NCI-H69 (cell line): ENCODE measurements at places on chromosomes 7 and 10.

DNA sequence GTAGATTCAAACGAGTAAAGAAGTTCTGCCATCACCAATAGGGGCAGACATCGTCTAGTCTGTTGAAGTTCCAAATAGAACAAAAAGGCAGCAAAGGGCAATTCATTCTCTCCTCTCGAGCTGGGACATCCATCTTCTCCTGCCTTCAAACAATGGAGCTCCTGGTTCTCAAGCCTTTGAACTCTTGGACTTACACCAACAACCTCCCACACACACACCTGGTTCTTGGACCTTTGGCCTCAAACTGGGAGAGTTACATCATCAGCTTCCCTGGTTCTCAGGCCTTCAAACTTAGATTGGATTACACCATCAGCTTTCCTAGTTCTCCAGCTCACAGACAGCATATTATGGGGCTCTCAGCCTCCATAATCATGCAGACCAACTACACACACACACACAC, 9.8 kb upstream of the GIMAP5 start:
- DNase-seq = no peak

- peak; percentile 41 for DNase-seq
Observed at GRCh38 chr10:77383861-77384553, 253.6 kb downstream of the KCNMA1 start.

- peak; percentile 40 for DNase-seq
Observed at GRCh38 chr7:117673839-117674238, 194.0 kb downstream of the CFTR start.

DNA sequence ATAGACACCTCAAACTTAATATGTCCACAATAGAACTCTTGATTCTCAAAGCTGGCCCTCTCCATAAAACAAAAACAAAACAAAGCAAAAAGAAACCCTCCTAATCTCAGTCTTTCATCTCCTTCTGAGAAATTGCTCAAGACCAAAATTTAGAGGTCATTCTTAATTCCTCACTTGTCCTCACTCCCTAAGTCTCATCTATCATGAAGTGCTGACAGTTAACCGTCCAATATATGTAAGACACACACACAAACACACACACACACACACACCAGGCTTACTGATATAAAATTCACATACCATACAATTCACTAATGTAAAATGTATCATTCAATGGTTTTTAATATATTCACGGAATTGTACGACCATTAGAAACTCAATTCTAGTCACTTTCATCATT, 17.0 kb upstream of the SVIL start:
- DNase-seq = no peak

- no peak for DNase-seq
Observed at GRCh38 chr7:151540146-151540545, 20.5 kb upstream of the RHEB start.

DNA sequence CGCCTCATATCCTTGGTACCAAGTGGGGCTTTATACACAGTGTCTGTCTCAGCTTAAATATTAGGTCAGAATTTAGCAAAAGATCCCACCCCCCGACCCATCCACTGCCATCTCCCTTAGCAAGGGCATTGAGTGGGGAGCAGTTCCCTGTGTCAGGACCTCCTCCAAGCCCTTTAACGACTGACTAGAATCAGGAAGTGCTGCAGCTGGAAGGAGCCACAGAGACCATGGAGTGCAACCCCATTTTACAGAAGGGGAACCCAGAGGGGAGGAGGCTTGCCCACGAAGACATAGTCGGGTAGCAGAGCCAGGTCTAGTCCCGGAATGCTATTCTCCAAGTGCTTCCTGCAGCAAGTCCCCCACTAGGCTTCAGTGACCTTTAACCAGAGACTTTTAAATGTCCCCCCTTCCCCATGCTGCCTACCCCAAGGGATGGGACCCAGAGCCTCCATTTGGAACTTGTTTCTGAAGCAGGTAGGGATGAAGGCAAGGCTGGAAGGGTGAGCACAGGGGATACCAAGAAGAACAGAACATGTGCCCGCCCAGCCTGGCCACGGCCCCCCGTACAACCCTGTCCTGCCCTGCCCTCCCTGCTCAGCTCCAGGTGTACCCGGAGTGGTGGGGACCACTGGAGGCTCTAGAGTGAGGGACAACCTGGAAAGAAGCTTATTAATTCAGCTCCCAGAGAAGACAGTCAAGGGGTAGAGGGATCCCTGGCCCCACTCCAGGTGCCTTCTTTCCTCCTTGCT, 41.3 kb downstream of the C10orf105 start:
- no peak for DNase-seq

GRCh38 chr7:35544028-35544742, 150.8 kb downstream of the HERPUD2 start:
- no peak for DNase-seq

- no peak for DNase-seq
Observed at GRCh38 chr10:95877881-95878280, 29.9 kb upstream of the CC2D2B start.

- no peak for DNase-seq
Observed at GRCh38 chr7:157445956-157446295, 109.1 kb downstream of the DNAJB6 start.

GRCh38 chr7:137999496-138000080, 2.3 kb downstream of the CREB3L2 start:
- DNase-seq = peak; percentile 20

DNA sequence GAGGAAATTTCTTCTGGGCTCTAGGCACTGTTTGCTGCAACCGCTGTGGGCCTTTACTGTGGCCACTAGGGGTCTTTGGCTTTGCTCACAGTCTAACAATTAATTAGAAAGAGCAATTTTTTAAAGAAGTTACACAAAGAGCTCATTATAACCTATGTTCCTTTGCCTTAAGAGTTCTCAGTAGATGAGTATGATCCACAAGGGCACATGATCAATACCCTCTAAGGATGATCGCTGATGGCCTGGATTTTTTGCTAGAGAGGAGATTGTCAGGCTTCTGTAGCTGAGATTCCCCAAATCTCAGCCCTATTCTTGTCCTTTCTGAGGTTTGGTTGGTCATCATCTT, 80.8 kb upstream of the RHOBTB1 start:
- peak; percentile 32 for DNase-seq

DNA sequence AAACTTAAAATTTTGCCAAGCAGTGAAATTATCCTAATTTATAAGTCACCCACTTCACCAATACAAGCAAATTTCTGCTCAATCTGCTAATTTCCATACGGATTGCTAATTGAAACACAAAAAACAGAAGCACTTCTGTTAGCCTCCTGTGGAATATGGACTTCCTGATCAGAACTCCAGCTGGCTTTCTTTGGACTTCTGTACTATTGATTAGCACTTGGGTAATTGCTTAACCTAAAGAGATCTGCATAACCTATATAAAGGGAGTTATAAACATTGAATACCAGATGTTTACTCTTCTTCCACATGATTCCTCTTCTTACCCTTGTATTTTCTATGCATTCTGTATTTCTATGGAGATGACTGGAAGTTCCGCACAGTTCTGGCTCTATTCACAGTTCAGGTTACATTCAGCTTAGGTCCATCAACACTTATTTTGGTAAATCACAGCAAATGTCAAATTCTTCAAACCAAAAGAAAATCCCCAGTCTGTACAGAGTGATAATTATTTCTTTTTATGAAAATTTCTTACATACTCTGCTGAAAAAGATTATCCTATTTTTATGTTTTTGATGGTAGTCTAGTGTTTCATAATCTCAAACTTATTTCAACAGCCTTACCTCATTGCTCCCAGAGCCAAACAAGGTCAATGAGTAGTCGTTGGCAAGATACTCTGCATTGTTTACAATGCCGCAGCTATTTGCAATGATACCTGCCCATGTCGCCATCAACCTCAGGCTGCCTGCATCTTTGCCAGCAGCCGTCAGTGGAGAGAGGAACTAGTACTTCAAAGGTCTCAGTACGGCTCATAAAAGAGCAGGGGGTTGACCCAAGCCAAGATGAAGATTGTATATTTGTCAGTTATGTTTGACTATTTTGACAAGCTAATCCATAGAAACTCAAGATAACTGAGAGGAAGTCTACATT, 225.6 kb downstream of the AHR start:
- DNase-seq = peak; percentile 16

DNA sequence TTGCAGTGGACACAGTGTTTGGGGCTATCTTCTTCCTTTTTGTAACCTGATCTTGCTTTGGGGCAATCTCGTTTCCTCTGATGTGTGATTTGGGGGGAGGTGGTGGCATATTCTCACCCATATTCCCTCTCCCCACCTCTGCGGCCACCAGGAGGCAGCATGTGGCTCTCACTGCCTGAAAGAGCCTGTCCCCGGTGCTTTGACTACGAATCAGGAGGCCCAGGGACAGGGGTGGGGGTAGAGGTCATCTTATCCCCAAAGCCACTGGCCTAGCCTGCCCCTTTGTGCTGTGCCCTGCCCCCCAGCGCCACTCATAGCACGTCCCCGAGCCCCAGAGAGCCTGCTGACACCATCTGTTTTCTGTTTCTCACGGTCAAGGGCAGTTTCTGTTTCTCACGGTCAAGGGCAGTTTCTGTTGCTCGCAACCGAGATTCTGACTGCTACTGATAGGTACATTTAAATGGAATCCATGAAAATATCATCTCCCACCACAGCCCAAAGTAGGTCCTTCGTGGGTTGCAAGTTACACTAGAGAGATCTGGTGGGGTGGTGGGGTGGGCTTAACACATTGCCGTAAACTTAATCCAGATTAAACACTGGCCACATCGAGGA, 28.2 kb downstream of the PHYH start:
- DNase-seq = peak; percentile 48

DNA sequence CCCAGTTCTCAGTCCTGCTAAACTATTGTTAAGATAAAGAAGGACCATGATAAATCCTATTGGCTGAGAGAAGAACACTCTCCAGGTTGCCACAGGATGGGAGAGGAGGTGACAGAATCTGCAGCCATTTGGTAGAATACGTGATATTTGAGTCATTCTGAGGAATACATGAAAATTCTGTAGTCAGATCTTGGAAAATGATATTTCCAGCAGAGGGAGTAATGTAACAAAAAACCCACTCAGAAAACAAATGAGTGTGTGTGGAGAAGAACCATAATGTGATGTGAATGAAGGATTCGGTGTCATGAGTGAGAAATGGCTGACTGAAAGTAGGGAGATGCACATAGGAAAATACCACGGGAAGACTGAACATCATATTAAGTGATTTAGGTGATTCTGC, 128.5 kb upstream of the PFKP start:
- peak; percentile 1 for DNase-seq

DNA sequence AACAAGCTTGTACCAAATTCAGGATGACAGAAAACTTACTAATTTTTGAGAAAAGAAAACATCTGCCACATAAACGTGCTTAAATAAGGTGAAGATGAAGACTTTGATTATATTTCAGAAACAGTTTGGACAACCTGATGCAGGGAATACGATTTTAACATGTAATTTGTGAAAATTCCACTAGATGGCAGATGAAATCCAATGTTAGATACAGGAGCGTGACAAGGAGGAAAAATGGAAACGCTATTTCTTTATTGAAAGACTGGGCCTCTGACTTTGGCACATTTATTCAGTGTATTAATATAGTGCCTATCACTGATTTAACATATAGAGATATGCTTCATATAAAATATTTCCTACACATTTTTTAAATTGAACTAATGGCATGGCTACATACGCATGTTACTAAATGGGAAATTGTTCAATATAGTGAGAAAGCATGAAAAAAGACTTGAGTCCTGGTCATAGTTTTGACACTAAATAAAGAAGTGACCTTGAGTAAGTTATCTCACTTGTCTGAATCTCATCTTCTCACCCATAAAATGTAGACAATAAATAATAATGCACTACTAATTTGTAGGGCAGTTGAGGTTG, 60.7 kb downstream of the CD36 start:
- peak; percentile 82 for DNase-seq

GRCh38 chr7:132333301-132333700, 243.0 kb downstream of the PLXNA4 start:
- peak; percentile 53 for DNase-seq

- DNase-seq = no peak
Observed at GRCh38 chr7:12450615-12451014, 47.0 kb upstream of the VWDE start.

DNA sequence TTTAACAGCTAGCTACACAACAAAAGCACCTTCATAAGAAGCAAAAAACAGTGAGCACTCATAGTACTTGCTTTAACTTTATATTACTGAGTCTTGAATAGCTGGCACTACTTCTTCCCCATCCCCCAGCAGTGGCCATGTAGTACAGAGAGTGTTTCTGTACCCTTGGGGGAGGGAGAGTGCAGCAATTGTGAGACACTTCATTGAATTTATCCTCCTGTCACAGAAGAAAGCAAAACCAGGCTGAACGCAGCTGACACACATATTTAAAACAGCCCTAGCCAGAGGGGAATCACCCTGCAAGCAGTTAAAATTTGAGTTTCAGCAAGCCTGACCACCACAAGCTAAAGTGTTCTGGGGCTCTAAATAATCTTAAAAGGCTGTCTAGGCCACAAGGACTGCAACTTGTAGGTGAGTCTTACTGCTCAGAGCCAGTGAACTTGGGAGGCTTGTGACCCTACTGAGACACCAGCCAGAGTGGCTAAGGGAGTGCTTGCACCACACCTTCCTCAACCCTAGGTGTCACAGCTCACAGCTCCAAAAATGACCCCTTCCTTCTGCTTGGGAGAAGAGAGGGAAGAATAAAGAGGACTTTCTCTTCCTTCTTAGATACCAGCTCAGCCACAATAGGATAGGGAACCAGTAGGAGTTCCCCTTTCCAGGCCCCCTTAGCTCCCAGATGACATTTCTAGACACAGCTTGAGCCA, 97.7 kb upstream of the MEOX2 start:
- DNase-seq = no peak

- DNase-seq = peak; percentile 95
Observed at GRCh38 chr7:120792091-120792860, 65.7 kb downstream of the TSPAN12 start.

DNA sequence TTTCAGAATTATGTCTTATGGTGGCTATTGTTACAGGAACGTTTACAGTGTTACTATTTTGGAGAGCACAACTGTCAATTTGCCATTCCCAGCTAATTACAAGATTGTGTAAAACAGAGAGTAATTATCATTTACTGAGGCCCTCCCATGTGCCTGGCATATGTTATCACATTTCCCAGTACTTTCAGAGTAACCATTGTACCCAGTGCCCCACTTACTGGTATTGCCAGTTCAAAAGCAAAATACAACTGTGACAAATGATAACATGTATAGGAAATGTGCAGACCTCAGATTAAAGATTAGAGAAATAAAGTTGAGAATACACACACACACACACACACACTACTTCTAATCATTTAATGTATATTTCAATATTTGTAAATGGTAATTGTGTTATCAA, 572.5 kb downstream of the POM121L12 start:
- no peak for DNase-seq

DNA sequence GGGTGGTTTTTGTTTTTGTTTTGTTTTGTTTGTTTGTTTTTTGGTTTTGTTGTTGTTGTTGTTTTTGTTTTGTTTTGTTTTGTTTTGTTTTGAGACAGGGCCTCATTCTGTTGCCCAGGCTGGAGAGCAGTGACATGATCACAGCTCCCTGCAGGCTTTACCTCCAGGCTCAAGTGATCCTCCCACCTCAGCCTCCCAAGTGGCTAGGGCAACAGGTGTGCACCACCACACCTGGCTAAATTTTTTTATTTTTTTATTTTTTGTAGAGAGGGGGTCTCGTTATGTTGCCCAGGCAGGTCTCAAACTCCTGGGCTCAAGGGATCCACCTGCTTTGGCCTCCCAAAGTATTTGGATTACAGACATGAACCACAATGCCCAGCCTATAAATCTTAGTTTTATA, 115.9 kb upstream of the NFE2L3 start:
- DNase-seq = no peak

- DNase-seq = peak; percentile 94
Observed at GRCh38 chr7:90668992-90669391, 72.9 kb downstream of the CDK14 start.
